MV-4-11 (cell line): ENCODE measurements at places on chromosomes 5 and 9.
A peak's percentile ranks its signal among the peaks of the same experiment; 100 is the strongest.

DNA sequence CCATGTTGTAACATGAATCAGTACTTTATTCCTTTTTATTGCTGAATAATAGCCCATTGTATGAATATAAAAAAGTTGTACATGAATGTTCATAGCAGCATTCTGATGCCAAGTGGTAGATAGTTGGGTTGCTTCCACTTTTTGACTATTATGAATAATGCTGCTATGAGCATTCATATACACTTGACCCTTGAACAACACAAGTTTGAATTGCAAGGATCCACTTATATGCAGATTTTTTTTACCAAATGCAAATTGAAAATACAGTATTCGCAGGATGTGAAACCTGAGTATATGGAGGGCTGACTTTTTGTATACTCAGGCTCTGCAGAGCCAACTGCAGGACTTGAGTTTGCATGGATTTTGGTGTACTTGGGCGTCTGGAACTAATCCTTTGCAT is 14.7 kb upstream of the SIL1 start:
- DNase-seq, result no peak

- DNase-seq, result no peak
These were observed 42.3 kb downstream of the CAMK4 start for GRCh38 chr5:111266491-111266890.

DNA sequence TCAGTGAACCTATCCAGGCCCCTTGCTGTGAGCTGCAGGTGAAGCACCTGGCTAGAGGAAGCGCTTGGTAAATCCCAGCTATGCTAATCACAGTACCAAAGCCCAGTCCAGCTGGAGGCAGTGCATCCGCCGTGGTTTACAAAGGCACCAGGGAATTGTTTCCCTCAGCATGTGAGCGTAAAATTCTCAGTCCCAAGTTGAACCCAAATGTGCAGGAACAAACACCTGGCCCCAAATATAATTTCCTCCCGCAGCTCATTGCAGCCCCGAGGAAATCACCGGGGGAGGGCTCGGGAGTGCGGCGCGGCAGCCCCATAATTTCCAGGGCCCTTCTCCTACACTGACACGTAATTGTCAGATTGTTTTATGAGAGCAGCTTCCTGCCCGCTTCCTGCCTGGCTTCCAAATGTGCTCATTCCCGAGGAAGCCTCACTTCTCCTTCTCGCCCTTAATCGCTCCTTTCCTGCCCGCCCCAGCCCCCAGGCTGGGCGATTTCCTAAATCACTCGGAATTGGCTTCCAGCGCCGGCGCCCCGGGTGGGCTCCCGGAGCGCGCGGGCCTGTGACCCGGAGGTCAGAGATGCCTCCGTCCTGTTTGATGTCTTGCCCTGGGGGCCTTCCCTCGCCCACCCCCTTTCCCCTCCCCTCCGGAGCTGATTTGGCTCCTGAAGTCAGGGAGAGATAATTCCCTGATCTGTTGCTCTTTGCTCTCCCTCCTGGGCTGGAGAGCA is 134.4 kb downstream of the FGF1 start:
- DNase-seq, result no peak

DNA sequence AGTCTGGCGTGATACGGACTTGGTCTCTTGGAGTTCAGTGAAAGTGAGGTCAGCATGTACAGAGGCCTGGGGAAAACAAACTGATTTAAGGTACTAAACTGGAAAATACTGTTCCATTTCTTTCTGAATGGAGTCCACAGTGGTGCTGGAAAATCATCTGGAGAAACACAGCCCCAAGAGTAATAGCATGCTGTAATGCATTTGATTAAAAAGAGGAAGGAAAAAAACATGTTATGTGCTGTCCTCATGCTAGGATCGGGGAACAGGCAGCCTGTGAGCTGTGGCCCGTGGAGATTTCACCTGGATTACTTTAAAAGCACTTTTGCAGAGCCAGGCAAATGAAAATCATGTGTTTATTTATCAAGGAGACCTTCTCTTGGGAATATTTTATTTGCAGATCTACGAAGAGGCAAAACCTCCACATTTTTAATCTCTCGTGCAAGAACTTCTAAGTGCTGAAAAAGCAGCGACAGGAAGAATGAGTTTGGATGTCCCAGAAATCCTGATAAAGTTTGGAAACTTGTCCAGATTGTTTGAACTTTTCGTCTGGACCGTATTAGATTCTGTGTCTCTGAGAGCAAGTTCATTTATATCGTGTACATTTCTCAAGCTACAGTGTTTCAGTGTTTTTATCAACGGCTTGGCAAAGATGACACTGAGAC is 228.8 kb downstream of the GAS1 start:
- DNase-seq, result no peak

GRCh38 chr5:108487951-108488350 is 106.1 kb upstream of the FBXL17 start:
- no peak for DNase-seq

GRCh38 chr5:129114539-129115193 is 20.1 kb downstream of the ISOC1 start:
- DNase-seq, result no peak

DNA sequence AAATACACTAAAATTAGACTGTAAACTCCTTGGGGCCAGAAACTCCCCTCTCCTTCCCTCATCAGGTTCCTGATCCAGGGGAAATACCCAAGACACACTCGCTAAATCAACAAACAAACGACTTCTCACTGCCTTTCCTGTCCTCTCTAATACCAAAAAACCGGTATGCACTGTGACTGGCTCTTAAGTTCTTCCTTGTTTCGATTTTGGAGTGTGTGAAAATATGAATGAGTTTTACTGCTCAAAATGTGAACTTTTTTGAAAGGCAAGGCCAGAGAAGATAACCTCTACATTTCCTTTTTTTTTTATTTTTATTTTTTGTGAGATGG is 81.1 kb upstream of the EPB41L4B start:
- DNase-seq, result peak; percentile 61

DNA sequence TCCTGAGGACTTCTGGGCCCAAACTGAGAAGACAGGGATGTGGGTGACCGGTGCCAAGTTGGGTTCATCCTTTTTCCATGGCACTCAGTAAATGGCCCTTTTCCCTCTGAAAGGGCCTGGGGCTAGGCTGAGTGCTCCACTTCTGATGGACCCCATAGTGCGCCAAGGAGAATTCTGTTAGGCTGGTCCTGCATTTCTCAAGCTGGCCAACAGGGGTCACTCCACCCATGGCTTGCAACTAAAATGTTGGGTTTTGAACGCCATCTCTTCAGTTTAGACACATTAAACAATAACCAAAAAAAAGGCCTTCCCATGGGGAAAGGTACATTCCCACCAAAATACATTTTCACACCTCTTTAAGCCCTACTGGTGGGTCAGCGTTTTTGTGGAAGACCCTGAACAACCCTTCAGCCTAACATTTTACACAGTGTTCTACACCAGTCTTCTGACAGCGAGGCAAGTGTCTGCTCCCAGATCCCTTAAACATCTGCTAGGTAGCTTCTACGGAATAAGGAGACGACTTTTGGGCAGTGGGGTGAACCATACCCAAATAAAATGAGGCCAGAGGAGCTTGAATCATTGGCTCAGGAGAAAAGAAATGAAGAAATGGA is 27.3 kb downstream of the CNTFR start:
- no peak for DNase-seq

DNA sequence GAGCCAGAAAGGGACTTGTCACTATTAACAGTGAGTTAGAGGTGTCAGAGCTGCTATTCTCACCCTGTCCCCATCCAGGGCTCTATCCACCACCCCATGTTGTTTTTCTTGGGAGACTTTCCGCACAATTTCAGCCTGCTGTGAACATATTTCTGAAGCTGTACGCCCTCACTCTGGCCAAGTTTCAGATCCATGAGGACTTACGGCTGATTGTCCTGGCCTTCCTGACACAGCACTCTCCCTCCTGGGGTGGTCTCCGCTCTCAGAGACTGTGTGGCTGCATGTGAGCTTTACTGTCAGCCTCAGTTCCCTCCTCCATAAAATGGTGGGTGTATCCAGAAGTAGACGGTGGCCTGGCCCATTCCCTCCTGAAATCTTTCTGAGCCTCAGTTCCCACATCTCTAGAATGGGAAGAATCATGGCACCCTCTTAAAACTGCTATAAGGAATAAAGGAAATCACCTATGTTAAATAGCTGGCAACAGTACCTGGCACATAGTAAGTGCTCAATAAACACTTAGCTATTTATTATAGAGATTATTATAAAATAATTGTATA is 804 bp upstream of the IL17B start:
- no peak for DNase-seq

DNA sequence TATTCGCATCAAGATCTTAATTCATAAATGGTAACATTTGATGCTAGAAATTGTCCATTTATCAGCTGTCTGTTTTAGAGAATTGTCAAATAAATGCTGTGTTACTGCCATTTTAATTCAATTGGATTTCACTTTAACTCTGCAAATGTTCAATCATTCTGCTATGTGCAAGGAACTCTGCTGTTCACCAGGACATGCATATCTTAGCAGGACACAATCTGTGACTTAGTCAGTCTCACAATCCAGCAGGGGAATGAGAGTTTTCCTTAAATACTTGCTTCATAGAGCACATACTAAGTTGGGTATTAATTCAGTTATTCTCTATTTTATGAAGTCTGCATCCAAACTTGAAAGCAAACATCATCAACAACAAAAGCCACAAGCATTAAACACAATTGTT is 488.7 kb upstream of the MEF2C start:
- no peak for DNase-seq

DNA sequence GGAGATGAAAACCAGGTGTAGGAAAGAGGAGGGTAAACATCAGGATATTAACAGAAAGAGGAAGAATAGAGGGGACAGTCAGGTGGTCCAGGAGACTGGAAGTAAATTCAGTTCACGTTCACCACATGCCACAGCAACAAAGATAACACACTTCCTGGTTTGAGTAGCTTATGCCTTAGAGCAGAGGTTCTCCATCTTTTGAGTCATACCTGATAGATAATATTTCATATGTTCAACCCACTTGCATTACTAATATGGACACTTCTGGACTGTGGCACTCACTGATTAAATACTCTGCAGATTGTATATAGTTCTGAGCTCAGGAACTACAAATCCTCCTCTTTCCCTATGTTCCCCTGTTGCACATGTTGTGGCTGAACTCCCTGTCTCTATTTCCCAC is 179.9 kb upstream of the NR3C1 start:
- DNase-seq, result peak; percentile 47

DNA sequence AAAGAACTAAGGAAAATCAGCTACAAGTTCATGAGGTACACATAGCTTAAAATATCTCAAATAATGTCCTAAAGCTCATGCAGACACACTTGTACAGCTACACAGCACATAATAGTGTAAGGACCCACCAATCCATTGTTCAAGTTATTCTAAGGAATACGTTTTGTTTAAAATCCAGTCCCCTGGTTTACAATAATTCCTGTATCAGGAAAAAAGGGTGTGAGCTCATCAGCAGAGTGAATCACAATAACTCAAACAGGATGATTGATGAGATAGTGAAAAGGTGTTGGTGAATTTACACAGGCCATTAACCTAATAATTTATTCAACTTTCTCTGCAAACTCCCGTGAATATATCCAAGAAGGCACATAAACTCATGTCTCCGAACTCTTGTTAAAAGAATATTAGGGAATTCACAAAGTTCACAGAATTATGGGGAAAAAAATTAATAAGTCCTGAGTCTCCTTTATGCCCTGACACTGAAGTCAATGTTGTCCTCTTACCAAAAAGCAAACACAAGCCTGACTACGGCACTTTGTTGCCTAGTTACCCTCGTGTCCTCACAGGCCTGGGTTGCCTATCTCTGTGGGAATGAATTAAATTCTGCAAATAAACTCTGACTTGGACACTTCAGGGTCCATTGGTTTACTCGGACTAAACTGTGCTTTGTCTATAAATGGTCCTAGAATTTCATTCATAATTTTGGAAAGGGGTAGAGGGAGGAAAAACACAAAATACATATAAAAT is 142.8 kb upstream of the PDE4D start:
- no peak for DNase-seq

- no peak for DNase-seq
These were observed 526 bp downstream of the CLIC3 start for GRCh38 chr9:136995772-136996311.

DNA sequence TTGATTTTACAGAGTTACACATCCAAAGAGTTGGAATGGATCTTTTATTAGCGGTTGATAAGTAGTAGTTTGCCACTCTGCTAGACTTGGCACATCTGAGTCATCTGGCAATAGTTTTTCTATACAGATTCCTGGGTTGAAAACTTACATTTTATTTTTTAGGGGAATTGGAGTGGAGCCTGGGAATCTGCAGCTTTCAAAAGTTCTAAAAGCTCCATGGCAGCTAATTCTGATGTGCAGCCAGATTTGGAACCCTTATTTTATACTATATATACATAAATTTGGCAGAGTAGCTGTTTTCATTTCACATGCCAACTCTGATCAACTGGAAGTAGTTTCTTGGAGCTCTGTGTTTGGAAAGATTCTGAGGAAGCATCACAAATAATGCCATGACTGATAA is 715.5 kb downstream of the TLR4 start:
- no peak for DNase-seq

- DNase-seq, result peak; percentile 88
These were observed 184.2 kb downstream of the EFNA5 start for GRCh38 chr5:107486489-107486888.

GRCh38 chr5:159240301-159240870 is 22.7 kb upstream of the UBLCP1 start:
- DNase-seq, result peak; percentile 69

DNA sequence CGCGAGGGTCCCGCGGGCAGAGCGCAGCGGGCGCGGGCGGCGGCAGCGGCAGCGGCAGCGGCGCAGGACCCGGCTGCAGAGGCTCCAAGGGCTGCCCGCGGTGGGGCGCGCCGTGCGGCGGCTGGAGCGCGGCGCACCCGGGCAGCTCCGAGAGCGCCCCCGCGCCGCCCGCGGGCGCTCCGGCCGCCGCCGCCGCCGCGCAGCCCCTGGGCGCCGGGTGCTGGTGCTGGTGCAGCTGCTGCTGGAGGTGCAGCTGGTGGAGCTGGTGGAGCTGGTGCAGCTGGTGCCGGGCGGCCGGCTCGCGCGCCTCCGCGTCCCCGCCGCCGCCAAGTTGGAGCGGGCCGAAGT is 644 bp downstream of the IER5L start:
- no peak for DNase-seq

- no peak for DNase-seq
These were observed 106.0 kb downstream of the ADRB2 start for GRCh38 chr5:148932355-148932935.

DNA sequence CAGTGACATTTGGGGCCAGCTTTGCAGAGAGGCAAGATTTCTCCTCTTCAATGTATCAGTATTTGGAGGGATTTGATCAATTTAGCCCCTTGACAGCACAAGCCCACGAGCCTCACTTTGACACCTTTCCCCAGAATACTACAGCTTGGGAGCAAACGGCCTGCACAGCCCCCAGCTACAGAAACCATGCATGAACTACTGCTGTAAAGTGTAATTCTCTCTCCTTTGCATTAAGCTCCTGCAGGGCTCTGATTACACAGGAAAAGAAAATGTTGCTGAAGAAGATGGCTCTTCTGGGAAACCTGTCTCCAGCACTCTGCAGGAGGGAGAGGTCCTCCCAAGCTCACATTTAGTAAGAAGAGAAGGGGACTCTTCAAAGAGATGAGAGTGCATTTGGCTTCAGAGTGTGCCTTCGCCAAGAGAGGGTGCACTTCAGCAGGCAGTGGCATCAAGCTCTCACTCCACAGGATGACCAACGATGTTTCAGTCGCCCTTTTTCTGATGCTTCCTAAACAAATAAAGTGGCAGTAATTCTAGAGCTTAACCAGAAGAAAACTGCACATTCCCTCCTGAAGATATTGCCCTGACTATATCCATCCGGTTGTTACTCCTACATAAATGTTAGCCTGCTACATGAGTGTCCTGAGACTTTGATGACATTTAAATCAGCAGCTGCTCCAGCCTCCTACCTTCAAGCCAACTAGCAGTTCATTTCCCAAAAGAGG is 272.2 kb downstream of the AUH start:
- peak; percentile 65 for DNase-seq

- DNase-seq, result no peak
These were observed 538.1 kb upstream of the MEF2C start for GRCh38 chr5:89421035-89421434.

- DNase-seq, result no peak
These were observed 197.1 kb downstream of the TTLL11 start for GRCh38 chr9:121895818-121896544.
